Activated CD4-positive, alpha-beta T cell treated with anti-CD3 and anti-CD28 coated beads, Interleukin-2, amount 50 U/mL, for 1 hour (primary cell): ENCODE measurements at places on chromosomes 7 and 10.

DNA sequence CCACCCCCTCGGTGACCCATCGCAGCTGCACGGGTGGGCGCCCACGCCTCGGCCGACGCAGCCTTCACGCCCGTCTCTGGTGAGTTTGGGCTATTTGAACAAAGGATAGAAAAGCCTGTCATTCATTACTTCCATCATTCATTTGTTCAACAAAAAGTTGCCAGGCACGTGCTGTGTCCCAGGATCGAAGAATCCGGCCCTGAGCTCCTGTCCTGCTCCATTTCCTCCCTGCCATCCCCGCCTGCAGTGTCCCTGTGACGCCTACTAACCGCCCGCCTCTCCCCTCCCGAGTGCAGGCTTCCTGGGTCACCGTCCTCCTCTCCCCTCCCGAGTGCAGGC, 340.1 kb downstream of the WDR37 start:
- no peak for DNase-seq

DNA sequence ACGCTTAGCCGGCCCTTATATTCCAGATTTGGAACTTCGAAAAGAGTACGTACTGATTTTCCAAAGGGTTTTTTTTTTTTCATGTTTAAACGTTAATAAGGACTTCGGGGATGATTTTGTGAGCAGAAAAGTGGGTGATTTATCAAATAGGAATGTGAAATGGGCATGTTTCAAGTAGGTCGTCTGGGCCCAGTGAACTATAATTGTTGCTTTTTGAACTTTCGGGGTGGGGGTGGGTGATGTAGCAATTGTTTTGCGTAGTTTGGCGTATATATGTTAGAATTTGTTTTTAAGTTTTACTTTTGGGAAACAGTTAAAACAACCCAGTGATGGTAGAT, 299 bp upstream of the PBLD start:
- DNase-seq: no peak

DNA sequence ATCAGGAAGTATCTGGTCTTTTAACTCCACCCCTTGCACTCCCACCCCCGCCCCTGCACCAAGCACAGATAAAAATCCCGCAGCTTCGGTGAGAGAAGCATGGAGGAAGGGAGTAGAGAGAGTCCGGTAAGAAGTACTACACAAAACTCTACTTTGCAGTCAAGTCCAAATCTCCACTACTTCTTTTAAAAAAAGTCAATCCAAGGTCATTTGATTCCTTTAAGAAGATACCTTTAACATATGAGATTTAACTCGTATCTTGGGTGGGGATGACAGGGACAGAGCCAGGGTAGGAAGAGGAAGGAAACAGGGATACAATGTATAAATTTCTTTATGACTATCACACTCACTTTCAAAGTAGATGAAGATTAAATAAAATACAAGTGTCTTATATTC, 132.1 kb downstream of the NRBF2 start:
- no peak for DNase-seq

DNA sequence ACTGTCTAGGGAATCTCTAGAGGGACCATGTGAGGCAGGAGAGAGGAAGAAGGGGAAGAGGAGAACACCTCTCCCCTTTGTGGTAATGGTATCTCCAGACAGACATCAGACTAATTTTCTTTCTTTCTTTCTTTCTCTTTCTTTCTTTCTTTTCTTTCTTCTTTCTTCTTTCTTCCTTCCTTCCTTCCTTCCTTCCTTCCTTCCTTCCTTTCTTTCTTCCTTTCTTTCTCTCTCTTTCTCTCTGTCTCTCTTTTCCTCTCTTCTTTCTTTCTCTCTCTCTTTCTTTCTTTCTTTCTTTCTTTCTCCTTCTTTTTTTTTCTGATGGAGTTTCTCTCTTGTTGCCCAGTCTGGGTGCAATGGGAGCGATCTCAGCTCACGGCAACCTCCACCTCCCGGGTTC, 73.2 kb upstream of the PAX2 start:
- no peak for DNase-seq

DNA sequence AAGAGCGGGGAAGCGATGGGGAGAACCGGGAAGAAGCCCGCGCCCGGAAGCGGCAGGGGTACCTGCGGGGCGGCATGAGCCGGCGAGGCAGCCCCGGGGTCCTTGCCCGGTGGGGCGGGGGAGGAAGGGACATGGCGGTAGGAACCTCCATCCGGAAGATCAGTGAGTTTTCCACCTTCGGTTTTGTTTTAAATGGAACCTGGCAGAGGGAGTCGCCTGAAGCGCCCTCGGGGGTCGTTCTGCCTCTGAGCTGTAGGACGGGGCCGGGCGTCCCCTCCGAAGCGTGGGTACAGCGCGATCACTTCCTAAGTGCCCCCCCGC, 471 bp downstream of the PFKP start:
- no peak for DNase-seq
